ENCODE measurements at places on chromosomes 5 and 9.

- DNase-seq: no peak
Observed at GRCh38 chr9:6931913-6932312, 174.1 kb downstream of the KDM4C start.

GRCh38 chr9:111730937-111731567, 63.7 kb downstream of the SHOC1 start:
- no peak for DNase-seq

DNA sequence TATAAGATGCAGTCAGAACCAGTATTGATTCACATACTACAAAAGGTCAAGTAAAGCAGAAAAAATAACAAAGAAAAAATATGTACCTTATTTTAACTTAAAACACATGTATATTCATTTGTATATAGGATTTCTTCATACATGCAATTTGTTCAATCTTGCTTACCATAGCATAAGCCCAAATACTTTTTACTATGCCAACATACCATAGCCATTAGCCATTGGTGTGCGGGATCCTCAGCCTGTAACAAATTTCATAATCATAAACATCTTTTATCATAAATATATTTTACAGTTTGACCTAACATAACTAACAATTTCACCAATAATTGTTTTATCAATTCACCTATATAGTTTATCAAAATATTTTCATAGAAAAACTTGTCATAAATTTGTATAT, 51.1 kb downstream of the MPDZ start:
- no peak for DNase-seq

GRCh38 chr5:145981589-145982571, 45.5 kb downstream of the SH3RF2 start:
- no peak for DNase-seq

DNA sequence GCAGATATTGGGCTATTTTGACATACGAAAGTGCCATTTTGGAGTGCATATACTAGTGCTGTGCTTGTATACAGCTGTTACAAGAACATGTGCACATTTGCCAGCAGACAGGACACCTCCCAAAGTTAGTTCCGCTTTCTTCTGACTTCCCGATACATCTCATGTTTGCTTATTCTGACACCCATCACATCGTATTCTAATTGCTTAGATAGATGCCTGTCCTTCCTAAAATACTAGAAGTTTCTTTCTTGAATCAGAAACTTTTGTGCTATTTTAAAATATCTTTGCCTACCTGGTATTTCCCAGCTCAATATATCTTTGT, 177.8 kb downstream of the TTLL11 start:
- DNase-seq: no peak

DNA sequence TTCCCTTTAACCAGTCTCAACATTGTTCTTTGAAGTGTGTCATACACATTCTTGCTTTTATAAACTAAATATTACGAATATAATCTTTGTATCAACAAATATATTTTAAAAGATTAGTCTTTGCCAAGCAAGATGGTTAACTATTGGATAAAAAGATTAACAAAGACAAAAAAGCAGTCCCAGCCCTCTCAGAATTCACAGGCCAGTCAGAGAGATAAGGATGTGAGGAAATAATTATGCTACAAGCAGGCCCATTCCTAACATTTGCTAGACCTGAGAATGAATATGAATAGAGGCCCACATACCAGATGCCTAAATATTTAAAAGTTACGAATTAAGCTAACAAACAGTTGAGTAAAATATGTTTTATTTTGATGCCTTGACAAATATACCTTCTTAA, 457.7 kb downstream of the CETN3 start:
- DNase-seq: no peak

GRCh38 chr5:11269515-11269914, 508.5 kb upstream of the DAP start:
- no peak for DNase-seq

- no peak for DNase-seq
Observed at GRCh38 chr5:132387640-132388117, 18.2 kb downstream of the SLC22A5 start.

GRCh38 chr9:127568971-127569885, 42.8 kb upstream of the STXBP1 start:
- DNase-seq: no peak

DNA sequence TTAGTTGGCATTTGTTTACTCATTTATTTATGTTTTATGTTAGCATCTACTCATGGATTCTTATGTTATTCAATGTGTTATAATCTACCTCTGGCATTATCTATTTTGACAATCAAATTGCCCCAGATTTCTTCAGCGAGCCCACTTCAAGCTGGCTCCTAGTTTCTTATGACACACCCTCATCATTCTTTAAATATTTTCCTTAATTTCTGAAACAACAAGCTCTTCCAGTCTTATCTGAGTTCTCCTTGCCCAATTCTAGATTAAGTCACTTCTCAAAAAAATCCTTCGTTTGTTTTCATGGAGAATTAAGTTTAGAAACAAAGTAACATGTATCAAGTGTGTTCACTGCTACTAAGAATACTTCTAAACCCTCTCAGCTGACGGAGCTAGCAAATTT, 229.8 kb downstream of the SEMA5A start:
- DNase-seq: no peak

All from NCI-H2081 treated with DMSO at 0.1 percent for 48 hours (cell line).